ENCODE measurements at places on chromosomes 2 and 18. TPM values are rescaled to one million over a fixed set of nuclear protein-coding genes. Genes with fewer than 3 reads are reported as not detected.

GATA6 gene
- total RNA-seq, result 1.2 TPM

GRCh38 chr2:50765590-50765989 lies 266.3 kb downstream of the NRXN1 start:
- no peak for DNase-seq

MARCHF7 gene
- total RNA-seq, result 45.0 TPM

GRCh38 chr18:45775241-45775676 lies 50.2 kb upstream of the SIGLEC15 start:
- peak; percentile 33 for DNase-seq

DNA sequence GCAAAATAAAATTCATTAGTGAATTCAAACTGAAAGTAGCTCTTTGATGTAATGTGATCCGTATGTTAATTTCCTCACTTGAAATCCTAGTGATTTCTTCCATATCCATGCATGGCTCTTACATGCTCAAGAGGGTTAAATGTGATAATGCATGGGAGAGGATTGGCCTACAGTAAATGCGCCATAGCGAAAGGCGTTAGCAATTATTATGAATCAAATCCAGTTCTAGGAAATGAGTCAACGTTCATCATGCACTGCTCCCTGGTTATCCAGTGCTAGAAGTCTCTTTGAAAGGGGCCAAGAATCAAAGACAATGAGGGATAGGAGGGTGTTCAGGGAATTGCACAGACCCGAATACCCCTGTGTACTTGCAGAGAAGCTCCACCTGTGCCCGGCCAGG lies 101.4 kb upstream of the RASGRP3 start:
- no peak for DNase-seq

RPL37A gene
- 2,984 TPM for total RNA-seq

- no peak for DNase-seq
Measured at GRCh38 chr2:240423788-240424191, 11.7 kb upstream of the GPC1 start.
